Stimulated activated CD4-positive, alpha-beta T cell treated with anti-CD3 and anti-CD28 coated beads, Interleukin-1b, Interleukin-23, amount 100 ng/mL, for 24 hours (primary cell): ENCODE measurements at places on chromosomes 2 and 18.

DNA sequence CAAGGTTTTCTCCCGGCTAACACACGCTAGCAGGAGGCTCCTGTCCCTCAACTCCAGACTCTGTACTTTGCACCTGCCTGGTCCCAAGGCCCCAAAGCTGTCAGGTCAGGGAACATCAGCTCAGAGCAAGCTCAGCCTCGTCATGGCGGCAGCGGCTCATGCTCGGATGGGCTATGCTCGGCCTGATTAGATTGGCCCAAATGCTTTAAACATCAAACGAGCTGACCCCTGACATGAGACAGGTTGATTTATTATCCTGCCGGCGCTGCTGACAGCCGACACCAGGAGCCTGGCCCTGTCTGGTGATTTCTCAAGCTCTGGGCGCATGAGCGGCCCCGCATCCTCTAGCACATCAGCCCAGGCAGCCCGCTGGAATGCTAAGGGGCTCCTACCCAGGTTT, 436.4 kb downstream of the EIPR1 start:
- DNase-seq = no peak

- no peak for DNase-seq
Observed at GRCh38 chr2:111225856-111226255, 105.1 kb downstream of the BCL2L11 start.

DNA sequence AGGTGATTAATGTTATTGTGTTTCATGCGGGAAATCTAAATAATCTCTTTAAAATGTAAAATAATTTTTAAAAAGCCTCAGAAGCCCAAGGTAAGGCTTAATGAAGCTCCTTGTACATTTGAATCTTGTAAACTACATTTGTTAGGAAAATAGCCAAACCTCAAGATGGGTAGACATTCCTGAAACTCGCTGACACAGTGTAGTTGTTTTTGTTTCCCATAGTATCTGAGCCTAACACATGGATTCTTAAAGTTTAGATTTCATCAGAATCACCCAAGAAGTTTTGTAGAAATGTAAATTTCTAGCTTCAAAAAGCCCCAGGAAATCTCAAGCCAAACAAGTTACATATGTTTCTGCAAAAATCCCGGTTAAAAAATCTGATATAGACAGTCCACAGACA, 1221.1 kb upstream of the ACVR2A start:
- no peak for DNase-seq

DNA sequence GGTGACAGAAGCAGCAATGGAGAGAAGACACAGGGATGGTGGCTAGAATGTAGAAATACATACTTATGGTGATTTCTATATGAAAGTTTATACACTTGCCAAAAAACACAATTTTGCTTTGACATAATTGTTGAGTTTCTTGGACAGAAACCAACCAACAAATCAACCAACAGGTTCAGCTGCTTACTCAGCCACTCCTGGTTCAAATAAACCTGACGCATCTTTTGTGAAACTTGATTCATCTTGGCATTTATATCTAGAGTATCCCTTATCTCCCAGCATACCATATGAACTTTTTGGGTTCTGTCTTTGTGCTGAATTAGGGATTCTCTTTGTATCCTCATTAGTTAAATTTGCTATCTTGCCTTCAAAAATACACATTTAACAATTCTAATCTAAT, 54.1 kb upstream of the ERBB4 start:
- DNase-seq = no peak

- DNase-seq = no peak
Observed at GRCh38 chr2:179250848-179251504, 13.7 kb downstream of the SESTD1 start.

GRCh38 chr2:129281791-129282530, 697.5 kb upstream of the RAB6C start:
- DNase-seq = no peak

GRCh38 chr2:160156665-160157064, 43.4 kb downstream of the ITGB6 start:
- no peak for DNase-seq

DNA sequence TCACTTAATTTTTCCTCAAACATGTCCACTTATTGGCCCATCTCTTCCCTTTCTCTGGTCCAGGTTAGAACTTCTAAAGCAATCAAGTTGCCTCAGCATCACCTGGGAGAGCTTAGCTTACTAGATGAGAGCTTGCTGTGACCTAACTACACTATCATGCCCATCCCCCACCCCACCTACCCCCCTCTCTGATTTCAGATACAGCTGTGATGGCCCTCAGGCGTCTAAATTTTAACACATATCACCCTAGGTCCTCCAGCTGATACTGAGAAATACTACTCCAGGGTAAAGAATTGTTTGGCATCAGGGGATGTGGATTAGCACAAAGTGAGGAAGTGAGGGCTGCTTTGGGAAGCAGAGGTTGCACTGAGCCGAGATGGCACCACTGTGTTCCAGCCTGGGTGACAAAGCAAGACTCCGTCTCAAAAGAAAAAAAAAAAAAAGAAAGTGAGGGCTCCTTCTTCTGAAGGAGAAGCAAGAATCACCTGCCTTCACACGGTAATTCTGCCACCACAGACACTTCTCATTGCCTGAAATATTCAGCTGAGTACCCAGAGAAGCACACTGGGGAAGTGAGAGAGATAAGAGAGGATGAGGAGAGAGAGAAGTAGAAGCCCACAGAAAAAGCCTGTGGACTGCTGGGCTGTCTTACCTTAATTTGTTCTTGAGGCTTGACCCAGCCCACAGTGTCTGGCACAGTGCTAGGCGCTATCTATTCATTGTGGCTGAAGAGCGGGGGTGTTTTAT, 263.4 kb downstream of the ASXL3 start:
- no peak for DNase-seq

DNA sequence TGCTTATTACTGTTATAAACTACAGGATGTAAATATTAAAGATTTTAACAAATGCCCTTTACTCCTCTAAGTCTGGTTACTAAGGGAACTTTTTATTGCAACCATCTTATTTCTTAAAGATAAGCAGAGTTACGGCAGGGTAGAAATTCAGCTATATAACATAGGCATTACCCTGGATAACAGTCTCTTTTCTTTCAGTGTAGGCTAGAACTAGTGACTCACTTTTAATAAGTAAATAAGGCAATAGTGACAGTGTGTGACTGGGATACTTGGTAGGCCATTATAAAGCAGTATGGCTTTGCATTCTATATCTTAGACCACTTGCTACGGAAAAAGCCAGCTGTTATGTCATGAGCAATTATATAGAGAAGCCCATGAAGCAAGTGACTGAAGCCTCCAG, 1041.0 kb upstream of the NRXN1 start:
- no peak for DNase-seq

GRCh38 chr2:2873450-2873811, 504.2 kb downstream of the EIPR1 start:
- no peak for DNase-seq

DNA sequence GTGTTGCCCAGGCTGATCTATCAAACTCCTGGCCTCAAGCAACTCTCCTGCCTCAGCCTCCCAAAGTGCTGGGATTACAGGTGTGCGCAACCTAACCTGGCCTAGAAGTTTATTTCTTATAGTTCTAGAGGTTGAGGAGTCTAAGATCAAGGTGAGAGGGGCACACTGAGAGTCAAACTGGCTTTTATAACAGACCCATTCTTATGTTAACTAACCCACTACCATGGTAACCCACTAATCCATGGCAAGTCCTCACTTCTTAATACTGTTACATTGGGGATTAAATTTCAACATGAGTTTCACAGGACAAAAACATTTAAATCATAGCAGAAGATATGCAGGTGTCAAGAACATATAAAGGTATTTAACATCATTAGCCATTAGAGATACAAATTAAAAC, 50.6 kb downstream of the MDH1 start:
- DNase-seq = no peak

- DNase-seq = no peak
Observed at GRCh38 chr2:64859312-64860212, 129.6 kb upstream of the SLC1A4 start.

DNA sequence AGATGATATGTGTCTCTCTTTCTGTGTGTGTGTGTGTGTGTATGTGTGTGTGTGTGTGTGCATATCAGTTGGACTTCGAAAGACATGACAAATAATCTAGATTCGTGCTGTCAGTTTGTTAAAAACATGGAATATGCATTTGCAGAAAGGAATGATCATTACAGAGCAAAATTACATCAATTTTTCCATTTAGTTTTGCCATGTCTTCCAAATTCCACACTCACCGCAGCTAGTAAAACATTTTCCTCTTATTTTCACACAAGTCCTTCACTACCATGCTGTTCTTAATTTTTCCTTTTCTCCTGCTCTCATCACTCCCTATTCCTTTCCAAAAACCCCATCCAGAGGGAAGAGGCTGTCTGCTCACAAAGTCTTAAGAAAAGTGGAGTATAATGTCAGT, 1191.4 kb upstream of the SLC39A10 start:
- no peak for DNase-seq

DNA sequence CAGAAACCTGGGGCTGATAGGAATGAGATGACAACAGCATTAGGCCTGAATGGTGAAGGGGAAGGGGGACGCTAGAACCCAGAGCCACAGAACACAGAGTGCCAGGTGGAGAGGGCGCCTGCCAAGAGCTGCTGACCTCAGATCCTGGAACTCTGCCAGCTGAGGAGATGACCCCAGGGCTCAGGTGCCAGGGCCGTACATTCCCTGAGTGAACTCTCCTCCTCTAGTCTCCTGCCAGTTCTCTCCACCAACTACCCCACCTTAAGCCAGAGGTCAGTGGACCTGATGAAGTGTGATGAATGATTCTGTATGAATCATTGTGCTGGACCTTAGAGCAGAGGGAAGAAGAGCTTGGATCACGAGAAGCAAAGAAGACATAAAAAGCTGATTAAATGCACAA, 1582.2 kb upstream of the ACVR2A start:
- DNase-seq = no peak
